ENCODE measurements at places on chromosomes 7 and 10. TPM values are rescaled to one million over a fixed set of nuclear protein-coding genes. Genes with fewer than 3 reads are reported as not detected.

DNA sequence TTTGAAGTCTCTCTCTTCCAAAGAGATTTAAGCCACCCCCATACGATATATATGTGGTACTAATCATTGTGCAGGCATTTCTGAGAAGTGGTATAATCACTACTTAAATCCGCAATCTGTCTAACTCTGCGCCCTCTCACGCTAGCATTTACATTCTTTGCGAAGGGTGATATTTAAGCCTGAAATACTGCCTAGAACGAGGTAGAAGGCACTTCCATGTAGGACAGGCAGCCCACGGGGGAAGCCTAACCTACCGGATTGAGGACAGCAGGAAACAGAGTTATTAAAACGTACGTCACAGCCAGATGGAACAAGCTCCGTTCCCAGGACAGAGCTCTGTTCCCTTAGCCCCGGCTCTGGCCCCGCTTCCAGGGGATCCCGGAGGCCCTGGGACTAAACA lies 59.3 kb upstream of the ECHDC3 start:
- DNase-seq = no peak

DNA sequence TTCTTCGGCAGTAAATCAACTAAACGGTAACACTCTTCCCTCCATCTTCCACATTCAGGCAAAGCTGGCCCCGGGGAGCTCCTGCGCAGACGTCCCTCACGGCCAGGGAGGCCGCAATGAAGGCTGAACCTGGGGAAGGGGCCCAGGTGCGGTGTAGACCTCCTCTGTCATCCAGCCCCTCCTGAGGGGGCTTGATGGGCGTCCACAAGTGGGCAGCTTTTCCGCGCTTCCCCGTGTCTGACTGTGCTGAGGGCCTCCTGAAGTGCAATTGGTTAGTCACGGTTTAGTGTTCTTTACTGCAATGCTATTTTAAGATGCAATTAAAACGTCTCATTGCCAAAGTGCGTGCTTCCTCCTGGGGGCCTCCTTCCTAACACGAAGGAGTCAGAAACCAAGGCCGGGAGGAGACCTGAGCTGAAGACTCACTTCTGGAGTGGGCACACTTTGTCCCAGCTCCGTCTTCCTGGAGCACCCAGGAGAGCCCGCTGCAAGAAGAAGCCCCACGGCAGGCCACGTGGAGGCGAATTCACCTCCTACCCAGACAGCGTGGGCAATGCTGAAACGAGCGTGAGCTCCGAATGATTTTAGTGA lies 173.3 kb downstream of the ELFN1 start:
- DNase-seq = peak; percentile 73

DNA sequence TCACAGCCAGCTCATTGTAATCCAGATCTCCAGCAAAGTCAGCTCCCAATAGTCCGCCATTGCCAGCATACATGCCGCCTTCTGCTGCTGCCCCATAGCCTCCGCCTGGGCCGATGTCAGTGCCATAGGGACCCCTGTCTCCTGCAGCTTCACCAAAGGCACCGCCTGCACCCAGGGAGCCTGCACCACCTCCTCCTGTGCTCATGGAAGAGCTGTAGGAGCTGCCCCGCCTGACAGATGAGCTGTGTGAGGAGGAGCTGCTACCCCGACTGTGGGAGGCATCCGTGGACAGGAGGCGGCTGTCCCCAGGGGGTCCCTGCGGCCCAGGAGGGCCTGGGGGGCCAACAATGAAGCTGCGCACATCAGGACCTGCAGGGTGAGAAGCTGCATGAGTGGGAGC lies 51.7 kb downstream of the COL17A1 start:
- DNase-seq = no peak

DNA sequence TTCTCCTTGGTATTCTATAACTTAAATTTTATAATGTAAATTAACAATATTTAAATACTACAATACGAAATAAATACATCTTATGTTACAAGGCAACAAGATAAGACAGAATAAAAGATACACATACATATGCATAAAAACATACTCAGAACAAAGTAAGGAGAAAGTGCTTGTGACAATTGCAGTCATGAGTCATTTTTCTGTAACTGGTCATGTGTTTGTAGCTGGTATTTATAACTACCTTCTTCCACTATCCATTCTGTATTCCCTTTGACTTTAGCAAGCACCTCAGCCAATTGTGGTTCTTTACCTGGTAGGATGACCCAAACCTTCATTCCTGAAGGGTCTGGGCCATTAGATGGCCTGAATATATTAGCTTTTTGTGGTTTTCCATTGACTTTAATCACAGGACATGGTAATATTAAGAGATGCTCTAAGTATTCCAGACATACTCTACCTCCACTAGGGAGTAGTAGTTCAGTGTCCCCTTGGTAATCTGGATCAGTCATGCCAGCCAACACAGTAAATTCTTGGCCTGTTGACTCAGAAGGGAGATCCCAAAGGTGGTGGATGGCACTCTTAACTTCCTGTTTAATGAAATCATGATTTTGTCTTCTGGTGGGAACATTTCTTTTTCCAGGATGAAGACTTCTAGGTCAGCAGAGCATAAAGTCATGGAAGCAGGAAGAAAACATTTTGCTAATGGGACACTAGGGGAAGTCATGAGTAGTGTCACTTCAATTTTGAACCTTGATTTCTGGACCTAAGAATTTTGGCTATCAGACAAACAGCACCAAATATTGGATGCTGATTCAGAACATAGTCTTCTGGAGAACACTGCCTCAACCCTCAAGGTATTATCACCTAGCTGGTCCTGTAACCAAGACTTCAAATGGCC lies 733.7 kb upstream of the IGFBP3 start:
- DNase-seq = no peak

GRCh38 chr7:91519241-91520158 lies 255.3 kb downstream of the FZD1 start:
- DNase-seq = no peak

DNA sequence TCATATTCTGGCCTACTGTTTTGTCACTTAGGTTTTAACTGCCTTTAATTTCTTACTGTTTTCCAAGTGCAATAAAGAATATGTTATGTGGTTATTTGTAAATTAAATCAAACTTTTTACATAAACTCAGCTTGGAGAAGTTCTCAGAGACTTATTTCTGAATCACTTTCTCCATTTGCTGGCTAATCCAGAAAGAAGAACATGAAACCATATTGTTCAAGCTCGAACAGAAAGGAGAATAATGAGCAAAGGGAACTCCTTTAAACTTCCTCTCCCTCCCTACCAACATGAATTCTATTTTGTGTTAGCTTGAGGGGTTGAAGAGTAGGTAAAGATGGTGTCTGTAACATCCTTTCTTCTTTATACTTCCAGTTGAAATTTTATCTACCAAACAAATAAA lies 52.3 kb downstream of the SHTN1 start:
- DNase-seq = no peak

GRCh38 chr7:51295440-51296245 lies 21.0 kb downstream of the COBL start:
- DNase-seq = no peak

GRCh38 chr10:115968236-115968635 lies 304.8 kb downstream of the GFRA1 start:
- DNase-seq = no peak

DNA sequence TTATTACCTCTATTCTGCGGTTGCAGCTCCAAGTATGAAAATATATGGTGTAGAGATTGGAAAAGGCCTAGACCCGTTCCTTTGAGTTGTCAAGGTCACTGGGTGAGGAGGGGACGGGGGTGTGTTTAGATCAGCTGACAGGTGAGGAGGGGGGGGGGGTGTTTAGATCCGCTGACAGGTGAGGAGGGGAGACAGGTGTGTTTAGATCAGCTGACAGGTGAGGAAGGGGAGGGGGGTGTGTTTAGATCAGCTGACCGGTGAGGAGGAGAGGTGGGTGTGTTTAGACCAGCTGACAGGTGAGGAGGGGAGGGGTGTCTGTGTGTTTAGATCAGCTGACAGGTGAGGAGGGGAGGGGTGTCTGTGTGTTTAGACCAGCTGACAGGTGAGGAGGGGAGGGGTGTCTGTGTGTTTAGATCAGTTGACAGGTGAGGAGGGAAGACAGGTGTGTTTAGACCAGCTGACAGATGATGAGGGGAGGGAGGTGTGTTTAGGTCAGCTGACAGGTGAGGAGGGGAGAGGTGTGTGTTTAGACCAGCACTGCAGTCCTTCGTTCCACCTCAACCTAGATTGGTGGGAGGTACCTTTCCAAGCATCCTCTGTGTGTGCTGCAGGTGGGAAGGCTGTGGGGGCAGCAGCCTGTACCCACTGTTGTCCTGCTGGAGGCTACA lies 655.0 kb upstream of the ADARB2 start:
- no peak for DNase-seq

- no peak for DNase-seq
These were observed 678.2 kb downstream of the GRM8 start for GRCh38 chr7:126574276-126575250.

DNA sequence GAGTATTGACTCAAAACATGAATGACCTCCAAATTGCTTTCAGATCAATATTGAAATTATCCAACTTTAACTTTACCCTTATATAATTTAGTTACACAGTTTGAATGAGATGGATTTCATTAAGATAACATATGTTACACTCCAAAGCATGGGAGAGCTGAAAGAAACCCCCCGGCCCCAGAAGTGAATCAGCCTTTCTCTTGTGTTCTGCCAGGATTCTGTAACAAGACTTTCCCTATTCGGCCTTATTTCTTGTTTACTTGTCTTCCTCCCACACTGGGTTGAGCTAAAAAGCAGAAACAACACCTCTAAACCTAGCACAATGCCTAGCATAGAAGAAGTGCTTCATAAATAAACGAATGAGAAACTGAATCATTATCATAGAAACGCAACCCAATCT lies 224.8 kb downstream of the ADAM12 start:
- no peak for DNase-seq

DNA sequence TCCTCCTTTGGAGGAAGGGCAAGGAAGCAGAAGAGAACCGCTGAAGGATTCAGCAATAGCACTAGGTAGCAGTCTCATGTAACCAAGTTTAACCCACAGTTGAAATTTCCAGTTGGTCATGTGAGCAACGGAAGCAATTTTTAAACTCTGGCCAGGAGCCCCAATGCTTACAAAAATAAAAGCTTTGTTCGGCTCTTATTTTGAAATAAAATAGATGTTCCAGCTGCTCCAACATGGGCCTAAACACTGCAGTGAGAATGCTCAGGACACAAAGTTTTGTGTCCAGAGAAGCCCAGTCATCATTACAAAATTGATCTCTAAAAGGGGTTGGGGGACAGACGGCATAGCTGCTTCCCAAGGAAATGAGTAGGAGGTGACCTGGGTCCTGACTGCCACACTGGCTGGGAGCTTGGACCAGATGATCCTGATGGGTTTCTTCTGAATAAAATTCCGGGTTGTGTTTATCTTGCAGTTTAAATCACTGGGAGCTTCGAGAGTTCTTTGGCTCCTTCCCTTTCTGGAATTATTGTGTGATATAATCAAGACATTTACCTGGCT lies 452 bp upstream of the TMEM140 start:
- DNase-seq = no peak

Gene CHAT
- not detected for total RNA-seq

Gene NRCAM
- 0.57 TPM for total RNA-seq

Gene GNAT3
- total RNA-seq = not detected

Gene GAD2
- not detected for total RNA-seq

Gene TCAF2
- total RNA-seq = 0.54 TPM

Gene AKR1D1
- total RNA-seq = not detected

Gene EXOC6
- total RNA-seq = 9.9 TPM

Gene GCC1
- 6.8 TPM for total RNA-seq
